ENCODE measurements at places on chromosomes 4 and X.

DNA sequence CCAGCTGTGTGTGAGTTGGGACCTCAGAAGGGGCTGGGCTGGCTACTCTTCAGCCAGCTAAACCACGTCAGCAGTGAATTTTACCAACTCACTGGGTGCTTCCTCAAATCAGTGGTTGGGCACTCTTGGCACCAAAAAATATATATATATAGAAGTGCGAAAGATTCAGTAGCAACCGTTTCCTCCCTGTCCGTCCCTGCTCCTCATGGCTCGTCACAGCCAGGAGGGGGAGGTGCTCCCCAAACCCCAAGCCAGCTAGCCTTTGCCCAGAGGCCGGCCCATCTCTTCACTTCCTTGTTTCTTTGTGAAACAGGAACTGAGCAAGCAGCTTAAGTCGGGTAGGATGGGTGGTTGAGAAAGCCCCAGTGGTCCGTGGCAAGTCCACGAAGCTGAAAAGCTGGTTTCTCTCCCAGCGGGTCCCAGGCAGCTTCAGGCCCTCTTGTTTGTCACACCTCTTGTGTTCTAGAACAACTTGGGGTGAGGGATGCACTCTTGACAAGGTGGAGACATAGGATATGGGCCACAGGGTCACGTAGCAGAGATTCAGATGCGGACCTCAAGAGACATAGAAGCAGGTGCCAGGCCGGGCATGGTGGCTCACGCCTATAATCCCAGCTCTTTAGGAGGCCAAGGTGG, 6.8 kb upstream of the SASH3 start:
- no peak for DNase-seq

- DNase-seq, result no peak
Measured at GRCh38 chr4:78477276-78477675, 74.3 kb upstream of the ANXA3 start.

- DNase-seq, result no peak
Measured at GRCh38 chrX:22073928-22074327, 41.8 kb downstream of the PHEX start.

GRCh38 chr4:110415041-110415440, 60.9 kb upstream of the ENPEP start:
- DNase-seq, result no peak

GRCh38 chrX:111257733-111258132, 12.6 kb downstream of the CAPN6 start:
- no peak for DNase-seq

- DNase-seq, result no peak
Measured at GRCh38 chr4:37220685-37221084, 23.9 kb upstream of the NWD2 start.

DNA sequence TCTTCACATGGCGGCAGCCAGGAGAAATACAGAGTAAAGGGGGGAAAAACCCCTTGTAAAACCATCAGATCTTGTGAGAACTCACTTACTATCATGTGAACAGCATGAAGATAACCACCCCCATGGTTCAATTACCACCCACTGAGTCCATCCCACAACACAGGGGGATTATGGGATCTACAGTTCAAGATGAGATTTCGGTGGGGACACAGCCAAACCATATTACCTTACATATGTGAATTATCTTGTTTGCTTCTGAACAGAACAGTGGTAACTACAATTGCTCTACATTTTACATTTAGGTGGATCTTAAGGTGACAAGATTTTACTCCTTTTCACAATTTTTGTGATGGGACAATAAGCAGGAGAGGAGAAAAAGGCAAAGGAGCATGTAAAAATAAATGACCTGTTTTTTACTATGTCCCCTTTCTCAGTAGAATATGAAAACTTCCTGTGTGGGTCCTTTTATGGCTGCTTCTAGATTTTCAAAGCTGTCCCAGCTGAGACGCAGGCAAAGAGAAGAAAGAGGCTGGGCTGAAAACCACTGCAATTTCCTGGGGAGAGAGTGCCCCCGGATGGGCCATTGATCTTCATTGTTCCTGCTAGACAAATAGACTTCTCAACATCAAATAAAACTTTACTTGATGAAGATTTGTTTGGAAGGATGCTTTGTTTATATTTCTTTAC, 45.9 kb upstream of the PGM2 start:
- DNase-seq, result no peak

GRCh38 chrX:154986826-154987575, 35.5 kb downstream of the F8 start:
- DNase-seq, result no peak

GRCh38 chr4:74223801-74224200, 65.9 kb downstream of the MTHFD2L start:
- DNase-seq, result no peak

GRCh38 chr4:84790769-84791565, 175.5 kb downstream of the WDFY3 start:
- no peak for DNase-seq

DNA sequence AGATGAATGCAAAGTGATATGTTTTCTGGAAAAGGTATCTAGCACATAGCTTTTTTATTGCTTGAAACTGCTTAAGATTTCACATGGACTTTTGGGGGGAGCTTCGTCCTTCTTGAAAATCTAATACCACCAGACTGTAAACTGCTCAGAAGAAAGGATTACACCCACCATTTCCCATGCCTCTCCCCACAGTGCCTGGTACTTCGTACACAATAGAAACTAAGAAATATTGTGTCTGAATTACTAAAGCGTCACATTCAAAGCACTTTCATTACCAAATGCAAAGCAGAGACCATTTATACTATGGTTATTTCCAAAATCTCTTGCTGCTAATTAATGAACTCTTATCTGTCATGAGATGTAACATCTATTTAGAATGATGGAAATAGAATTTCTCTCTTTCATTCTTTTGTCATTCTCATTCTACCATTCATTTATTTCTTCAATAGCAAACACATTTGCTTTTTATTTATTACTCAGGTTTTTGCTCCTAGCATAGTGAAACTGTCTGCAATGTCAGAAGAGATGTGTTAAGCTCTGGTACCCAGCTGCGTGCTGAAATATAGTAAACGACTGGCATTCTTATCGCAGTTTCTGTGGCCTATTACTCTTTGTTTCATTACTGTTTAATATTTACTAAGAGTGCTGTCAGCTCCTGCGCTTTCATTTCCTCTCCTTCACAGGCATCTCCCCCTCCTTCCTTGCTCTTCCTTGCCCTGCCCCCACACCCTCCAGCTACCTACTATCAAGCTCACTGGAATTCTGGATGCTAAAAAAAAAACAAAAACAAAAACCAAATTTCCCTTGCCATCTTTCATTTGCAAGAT, 51.4 kb upstream of the RAPGEF2 start:
- DNase-seq, result no peak

DNA sequence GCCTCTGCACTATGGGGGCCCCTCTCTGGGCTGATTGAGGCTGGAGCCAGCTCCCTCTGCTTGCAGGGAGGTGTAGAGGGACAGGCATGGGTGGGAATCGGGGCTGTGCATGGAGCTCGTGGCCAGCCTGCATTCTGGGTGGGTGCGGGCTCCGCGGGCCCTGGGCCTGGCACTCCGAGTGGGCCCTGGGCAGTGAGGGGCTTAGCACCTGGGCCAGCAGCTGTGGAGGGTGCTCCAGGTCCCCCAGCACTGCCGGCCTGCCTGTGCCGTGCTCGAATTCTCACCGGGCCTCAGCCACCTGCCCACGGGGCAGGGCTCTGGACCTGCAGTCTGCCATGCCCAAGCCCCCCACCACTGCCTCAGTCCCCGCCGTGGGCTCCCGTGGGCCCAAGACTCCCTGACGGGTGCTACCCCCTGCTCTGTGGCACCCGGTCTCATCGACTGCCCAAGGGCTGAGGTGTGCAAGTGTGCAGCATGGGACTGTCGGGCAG, 681.2 kb downstream of the PDHA2 start:
- no peak for DNase-seq

GRCh38 chr4:172998527-172999469, 169.8 kb upstream of the GALNT7 start:
- DNase-seq, result no peak

GRCh38 chrX:17192106-17192505, 182.9 kb upstream of the NHS start:
- no peak for DNase-seq

DNA sequence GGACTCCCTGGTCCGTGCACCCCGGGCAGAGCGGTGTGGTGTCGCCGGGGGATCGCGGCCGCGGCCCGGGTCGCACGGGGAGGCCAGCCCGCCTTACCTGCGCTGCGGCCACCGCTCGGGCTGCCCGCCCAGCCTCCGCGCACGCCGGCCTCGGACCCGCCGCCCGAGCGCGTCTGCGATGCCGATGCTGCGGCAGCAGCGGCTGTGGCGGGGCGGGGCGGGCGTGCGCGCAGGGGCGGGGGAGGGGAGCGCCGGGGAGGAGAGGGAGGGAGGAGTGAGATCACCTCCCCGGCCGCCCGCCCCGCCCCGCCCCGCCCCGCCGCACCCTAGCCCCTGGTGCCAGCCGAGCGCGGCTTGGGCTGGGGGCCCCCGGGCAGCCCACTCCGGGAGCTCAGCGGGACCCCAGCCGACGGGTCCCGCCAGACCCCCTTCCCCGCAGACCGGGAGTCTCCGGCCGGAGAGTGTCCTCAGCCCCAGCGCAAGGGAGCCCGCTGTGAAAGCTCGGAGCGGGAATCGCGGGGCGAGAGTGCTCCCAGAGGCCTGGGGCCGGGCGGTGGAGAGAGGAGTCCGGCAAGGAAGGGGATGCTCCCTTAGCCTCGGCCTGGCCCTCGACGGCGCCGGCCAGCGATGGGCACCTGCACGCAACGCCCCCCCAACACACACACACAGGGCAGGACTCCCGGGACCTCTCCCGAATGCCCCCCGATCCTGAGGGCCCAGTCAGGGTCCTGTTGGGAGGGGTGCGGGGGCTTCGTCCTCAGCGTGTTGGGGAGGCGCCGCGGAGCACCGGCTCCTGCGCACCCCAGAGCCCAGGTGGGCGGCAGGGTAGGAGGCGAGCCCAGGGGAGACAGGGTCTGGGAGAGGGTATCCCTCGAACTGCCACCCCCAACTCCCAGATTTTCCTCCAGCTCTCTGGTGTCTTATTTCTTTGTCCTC, at the start of gene L1CAM:
TSS of gene L1CAM (minus strand) at position 206 of the 936 bp plus-strand sequence. CDS start 10,337 bp downstream, outside the sequence.
- no peak for DNase-seq

GRCh38 chrX:21493226-21493830, 119.1 kb downstream of the CNKSR2 start:
- DNase-seq, result no peak

GRCh38 chr4:88587306-88587705, 5.0 kb upstream of the HERC3 start:
- no peak for DNase-seq

- DNase-seq, result no peak
Measured at GRCh38 chrX:19687395-19687794, 172.1 kb upstream of the MAP3K15 start.

DNA sequence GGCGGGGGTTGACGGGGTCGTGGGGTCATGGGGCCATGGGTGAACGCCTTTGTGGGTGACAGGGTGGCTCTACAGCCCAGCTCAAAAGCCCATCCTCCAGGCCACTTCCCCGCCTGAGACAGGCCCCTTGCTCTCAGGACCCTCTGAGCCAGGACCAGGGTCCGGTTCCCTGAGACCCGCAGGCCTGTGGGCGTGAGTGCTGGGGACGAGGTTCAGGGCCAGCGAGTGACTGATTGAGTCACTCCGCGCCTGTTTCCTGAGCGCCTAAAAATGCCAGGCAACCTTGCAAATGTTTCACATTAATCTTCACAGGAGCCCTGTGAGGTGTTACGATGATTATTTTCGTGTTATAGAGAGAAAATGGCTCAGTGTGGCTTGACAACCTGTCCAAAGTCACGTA, 97.8 kb downstream of the ZNF674 start:
- no peak for DNase-seq

DNA sequence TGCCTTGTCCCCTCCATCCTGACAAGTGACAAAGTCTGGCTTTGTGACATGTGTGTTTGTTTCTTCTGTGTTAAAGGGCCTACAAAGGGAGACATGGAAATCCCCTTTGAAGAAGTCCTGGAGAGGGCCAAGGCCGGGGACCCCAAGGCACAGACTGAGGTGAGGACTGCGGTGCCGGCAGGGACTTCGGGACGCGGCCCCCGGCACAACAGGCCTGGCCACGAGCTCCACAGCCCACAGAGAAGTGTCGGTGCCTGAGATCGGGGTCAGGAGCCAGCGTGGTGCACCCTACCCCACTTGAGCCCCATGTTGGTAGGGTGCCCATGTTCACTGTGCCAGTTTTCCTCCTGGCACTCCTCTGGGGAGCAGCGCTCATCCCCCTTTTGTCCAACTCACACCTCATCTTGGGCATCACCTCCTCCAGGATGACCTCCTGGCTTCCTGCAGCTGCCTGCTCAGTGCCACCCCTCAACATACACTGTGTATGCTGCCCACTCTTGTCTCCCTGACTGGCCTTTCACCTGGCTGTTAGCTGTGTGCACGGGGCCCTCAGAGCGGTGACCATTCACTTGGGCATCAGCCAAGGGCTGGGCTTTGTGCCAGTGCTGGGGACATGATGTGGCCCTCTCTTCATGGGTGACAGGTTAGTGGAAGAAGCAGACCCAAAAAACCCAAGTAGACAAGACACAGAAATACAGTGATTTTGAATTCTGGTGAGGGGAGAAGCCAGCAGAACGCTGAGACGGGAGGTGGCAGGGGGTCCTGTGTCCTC, 17.6 kb downstream of the WFS1 start:
- no peak for DNase-seq

DNA sequence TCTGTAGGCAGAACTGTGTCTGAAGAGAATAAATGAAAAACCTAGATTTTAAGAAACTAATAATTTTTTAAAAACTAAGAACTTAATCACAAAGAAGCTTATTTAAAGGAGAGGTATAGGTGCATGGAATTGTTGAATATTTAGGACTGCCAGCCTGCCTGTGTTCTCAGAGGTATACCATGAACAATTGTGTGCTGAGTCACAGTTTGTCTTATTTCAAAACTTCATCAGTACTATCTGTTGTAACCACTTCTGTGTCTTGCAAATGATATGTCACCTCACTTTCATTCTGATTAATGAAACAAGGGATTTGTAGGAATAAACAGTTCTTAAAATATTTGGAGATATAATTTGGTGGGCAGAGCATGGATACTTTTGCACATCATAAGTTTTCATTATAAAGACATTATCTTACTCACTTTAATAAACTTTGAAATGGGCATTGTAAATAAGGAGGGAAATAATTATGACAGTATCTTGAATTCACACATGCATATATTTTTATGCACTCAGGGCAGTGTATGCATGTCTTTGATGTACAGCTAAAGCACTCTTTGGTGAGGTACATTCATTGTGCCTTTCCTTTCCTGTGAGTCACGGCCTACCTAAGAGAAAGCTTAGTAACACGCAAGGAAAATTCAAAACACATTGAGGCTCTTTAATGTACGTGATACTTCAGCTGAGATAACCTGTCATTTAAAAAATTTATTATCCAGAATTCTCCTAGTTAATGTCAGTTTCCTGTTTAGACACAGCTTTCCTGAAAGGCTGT, 31.7 kb downstream of the STOX2 start:
- DNase-seq, result no peak

GRCh38 chr4:24999392-25000089, 31.2 kb downstream of the LGI2 start:
- DNase-seq, result no peak

- DNase-seq, result no peak
Measured at GRCh38 chrX:149003863-149004660, 501.0 kb downstream of the IDS start.

DNA sequence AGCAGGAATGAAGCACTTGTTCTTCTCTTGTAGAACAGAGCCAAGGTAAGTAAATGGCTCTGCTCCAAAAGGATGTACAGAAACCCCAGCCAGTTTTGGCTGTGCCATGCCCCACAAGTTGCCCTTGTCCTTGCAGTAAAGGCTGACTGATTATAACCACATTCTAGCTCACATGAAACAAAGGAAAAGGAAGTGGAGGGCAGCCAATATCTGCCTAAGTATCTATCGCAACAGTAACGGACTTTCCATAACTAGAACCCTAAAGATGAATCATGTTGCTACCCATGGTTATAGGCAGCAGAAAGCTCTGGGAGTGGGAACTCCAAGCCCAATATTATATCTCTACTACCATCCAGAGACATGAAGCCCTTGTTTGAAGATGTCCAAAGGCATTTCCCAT, 95.7 kb downstream of the COMMD8 start:
- no peak for DNase-seq
